EH (cell line): ENCODE measurements at places on chromosomes 3 and 15.

DNA sequence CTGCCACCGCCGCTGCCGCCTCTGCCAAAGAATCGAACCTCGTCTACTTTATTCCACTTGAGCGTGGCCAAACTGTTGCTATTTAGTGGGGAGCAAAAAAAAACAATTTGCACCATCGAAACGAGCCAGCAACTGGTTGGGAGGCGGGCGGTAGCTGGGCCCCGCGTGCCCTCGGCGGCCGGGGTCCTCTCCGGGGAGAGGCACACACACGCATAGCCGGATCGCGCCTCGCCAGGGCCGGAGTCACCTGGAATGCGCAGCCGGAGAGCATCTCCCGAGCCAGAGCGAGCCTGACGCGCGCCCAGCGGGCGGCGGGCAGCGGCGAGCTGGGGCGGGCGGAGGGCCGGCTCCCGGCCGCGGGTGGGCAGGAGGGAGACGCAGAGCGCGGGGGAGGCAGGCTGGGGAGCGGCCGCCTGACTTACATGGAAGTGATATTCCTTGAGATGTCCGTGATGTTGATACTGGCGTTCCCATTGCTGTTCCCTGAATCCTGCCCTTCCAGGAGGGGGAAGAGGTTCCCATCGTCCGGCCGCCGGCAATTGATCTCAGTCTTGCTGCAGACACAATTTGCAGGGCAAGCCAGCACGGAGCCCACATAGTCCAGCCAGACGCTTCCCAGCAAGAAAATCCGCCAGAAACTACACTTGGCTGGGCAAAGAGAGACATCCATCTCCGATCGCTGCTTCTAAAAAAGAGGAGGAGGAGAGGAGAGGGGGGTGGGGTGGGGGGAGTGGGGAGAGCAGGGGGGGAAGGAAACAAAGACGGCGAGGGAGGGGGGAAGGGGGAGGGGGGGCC lies 858 bp downstream of the NTRK3 start:
- peak; percentile 43 for DNase-seq

DNA sequence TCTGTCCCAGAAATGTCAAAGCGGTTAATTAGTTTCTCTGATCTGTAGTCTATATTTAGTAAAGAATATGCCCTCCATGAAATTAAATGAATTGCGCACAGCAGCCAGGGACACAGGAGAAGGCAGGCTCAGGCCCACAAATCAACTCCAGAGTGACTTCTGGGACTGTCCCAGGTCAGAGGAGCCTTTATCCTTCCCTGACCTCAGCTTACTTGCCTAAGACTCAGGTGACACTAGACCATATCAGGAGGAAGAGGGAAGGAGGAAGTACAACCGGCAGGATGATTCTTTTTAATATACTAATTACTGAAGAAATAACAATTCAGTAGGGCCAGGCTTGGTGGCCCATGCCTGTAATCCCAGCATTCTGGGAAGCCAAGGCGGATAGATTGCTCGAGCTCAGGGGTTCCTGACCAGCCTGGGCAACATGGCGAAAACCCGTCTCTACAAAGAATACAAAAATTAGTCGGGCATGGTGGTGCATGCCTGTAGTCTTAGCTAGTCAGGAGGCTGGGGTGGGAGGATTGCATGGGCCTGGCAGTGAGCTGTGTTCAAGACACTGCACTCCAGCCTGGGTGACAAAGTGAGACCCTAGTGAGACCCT lies 1.8 kb upstream of the GPR15 start:
- no peak for DNase-seq

DNA sequence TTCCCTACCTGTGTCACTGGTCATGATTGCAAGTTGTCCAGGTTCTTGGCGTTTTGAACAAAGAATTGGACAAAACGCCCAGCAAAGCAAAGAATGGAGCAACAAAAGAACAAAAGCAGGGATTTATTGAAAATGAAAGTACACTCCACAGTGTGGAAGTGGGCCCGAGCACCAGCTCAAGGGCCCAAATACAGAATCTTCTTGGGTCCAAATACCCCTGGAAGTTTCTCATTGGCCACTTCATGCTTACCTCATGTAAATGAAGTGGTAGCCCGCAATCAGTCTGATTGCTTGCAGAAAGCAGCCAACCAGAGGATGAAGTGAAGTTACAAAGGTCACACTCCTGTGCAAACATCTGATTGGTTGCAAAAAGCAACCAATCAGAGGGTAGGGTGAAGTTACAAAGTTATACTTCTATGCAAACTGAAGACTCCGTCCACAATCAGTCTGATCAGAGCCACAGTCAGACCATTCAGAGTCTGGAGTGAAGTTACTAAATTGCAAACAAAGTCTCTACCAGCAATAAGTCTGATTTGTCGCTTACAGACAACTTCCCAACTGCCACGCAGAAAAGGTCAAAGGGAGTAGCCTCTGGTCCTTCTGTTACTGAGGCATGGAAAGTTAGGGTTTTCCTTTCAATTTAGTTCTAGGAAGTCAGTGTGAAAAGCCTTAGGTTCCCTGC lies 8.3 kb upstream of the TM4SF1 start:
- DNase-seq: no peak

GRCh38 chr3:141578202-141578973 lies 91.6 kb downstream of the RASA2 start:
- DNase-seq: peak; percentile 39

DNA sequence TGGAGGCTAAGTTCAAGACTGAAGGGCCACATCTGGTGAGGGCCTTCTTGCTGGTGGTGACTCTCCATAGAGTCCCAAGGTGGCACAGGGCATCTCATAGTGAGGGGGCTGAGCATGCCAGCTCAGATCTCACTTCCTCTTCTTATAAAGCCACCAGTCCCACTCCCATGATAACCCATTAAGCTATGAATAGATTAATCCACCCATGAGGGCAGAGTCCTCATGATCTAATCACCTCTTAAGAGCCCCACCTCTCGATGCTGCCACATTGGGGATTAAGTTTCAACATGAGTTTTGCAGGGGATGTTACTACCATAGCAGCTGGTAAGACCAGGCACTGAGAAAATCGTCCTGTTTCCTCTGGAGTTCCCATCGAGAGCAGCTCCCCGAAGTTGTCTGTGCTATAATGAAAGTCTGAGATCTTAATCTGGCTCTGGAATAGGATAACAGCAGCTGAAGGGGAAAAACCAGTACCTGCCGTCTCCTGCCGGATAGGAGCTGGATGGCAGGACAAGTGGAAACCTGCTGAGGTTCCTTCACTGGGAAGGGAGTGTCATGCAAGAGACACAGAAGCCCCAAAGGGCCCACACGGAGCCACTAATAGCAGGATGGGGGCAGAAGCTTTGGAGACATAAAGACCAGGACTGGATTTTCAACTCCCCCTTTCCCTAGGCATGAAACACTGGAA lies 79.5 kb upstream of the EPHB3 start:
- no peak for DNase-seq

DNA sequence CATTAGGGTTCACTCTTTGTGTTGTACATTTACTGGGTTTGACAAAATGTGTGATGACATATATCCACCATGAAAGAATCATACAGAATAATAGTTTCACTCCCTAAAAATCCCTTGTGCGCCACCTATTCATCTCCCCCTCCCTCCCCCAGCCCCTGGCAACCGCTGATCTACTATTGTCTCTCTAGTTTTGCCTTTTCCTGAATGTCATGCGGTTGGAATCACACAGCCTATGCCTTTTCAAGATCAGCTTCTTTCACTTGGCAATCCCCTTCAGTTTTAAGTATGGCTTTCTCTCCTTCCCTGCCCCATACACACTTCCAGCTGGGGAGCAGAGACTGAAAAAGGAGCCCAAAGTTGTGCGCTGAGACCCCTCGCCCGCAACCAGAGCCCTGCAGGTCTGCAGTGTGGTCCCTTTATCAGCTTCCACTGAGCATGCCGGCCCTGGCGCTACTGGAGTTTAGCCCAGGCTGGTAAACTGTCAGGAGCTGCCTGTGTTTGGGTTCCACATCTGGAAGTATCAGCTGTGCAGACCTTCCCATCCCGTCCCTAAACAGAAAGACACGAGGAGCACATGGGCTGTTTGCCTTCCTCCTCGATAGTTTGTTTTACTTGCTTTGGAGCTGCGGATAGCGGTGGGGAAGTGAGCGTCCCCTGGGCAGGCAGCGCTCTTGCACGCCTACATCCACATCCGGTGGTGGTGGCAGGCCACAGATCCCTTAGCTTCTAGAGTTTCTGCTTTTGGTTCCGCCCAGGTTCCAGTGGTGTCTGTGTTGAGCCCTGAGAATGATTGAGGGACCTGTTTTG lies 12.3 kb downstream of the BOC start:
- DNase-seq: no peak

- no peak for DNase-seq
These were observed 214.7 kb upstream of the NECTIN3 start for GRCh38 chr3:110856916-110857315.

DNA sequence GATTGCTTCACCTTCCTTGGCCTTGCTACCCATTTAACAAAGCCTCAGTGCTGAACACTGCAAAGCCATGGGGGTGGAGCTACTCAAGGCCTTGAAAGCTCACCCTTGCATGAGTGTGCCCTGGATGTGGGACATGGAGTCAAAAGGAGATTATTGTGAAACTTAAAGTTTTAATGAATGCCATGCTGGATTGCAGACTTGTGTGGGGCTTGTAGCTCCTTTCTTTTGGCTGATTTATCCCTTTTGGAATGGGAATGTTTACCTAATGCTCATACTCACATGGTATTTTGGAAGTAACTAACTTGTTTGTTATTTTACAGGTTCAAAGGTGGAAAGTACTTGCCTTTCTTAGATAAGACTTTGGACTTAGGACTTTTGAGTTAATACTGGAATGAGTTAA lies 538.5 kb upstream of the NECTIN3 start:
- DNase-seq: peak; percentile 38
